ENCODE measurements at places on chromosomes 12 and 14. TPM values are rescaled to one million over a fixed set of nuclear protein-coding genes. Genes with fewer than 3 reads are reported as not detected.

The KRT7 gene
- 2.1 TPM for total RNA-seq

The PSMC6 gene
- 105 TPM for total RNA-seq

DNA sequence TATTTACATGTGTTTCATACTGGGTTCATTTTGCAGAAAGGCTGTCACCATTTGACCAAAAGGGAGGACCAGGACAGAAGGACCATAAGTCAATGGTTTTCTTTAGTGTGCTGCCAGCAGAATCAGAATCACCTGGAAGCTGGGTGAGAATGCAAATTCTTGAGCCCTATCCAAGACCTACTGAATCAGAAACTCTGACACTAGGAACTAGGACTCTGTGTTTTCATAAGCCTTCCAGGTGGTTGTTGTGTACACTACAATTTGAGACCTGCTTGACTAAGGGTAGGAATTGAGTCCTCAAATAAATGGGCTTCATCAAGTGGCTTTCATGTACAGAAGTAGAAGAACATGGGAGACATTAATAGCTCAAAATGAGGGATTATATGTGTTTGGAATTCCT is 32.2 kb downstream of the PDE6H start:
- peaks cover 20% of the 10 kb centered on the region for H3K27me3 ChIP-seq
- H3K4me1 ChIP-seq = no peaks in the 10 kb centered on the region
- no peak overlapping the region for H3K4me3 ChIP-seq

- no peaks in the 10 kb centered on the region for H3K36me3 ChIP-seq
- no peaks in the 10 kb centered on the region for H3K4me1 ChIP-seq
- H3K27ac ChIP-seq = no peak overlapping the region
- no peaks in the 10 kb centered on the region for H3K27me3 ChIP-seq
Measured at GRCh38 chr12:100234166-100234565, 32.7 kb downstream of the DEPDC4 start.

- DNase-seq = no peak
- H3K4me3 ChIP-seq = no peak overlapping the region
- no peak overlapping the region for H3K27ac ChIP-seq
Measured at GRCh38 chr14:60668431-60669112, 19.3 kb upstream of the SIX1 start.

- no peak for DNase-seq
- no peak overlapping the region for H3K4me3 ChIP-seq
- peaks cover 31% of the 10 kb centered on the region for H3K27me3 ChIP-seq
- no peak overlapping the region for H3K27ac ChIP-seq
- H3K4me1 ChIP-seq = peaks cover 16% of the 10 kb centered on the region
Measured at GRCh38 chr12:53737093-53737808, 10.0 kb upstream of the CALCOCO1 start.

DNA sequence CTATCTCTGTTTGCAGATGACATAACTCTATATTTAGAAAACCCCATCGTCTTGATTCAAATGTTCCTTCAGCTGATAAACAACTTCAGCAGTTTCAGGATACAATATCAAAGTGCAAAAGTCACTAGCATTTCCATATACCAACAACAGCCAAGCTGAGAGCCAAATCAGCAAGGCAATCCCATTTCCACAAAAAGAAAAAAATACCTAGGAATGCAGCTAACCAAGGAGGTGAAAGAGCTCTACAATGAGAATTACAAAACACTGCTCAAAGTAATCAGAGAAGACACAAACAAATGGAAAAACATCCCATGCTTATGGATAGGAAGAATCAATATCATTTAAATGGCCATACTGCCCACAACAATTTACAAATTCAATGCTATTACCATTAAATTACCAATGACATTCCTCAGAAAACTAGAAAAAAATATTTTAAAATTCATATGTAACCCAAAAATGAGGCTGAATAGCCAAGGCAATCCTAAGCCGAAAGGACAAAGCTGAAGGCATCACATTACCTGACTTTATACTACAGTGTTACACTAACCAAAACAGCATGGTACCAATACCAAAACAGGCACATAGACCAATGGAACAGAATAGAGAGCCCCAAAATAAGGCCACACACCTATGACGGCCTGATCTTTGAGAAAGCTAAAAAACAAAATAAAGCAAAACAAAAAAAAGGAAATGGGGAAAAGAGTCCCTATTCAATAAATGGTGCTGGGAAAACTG is 901.7 kb downstream of the LRFN5 start:
- no peak for DNase-seq
- H3K4me3 ChIP-seq = no peak overlapping the region
- H3K4me1 ChIP-seq = no peaks in the 10 kb centered on the region
- H3K27me3 ChIP-seq = no peaks in the 10 kb centered on the region
- H3K36me3 ChIP-seq = no peaks in the 10 kb centered on the region

DNA sequence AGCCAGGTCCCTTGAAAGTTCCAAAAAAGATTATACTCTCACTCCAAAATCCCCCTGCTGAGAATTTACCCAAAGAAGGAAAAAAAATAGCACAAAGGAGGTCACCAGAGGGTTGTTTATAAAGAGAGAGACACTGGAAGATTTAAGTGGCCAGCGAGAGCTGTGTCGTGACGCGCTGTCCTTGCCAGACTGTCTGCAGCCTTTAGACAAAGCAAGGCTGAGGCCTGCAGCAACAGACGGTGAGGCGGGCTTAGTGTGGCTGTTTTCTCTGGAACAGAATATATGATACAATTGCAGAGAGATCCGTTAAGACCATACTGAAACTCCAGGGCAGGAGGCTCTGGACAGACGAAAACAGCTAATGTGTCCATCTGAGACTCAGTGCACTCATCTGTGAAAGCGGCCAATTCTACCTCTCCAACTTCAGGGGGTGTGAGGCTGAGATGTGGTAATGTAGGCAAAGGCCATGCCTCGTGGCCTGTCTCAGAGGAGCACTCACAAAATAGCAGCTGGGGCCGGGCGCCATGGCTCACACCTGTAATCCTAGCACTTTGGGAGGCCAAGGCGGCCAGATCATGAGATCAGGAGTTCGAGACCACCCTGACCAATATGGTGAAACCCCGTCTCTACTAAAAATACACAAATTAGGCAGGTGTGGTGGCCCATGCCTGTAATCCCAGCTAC is 36.2 kb downstream of the ANAPC7 start:
- no peaks in the 10 kb centered on the region for H3K27me3 ChIP-seq
- no peak overlapping the region for H3K4me3 ChIP-seq
- no peak for DNase-seq
- no peak overlapping the region for H3K27ac ChIP-seq
- H3K4me1 ChIP-seq = no peaks in the 10 kb centered on the region

DNA sequence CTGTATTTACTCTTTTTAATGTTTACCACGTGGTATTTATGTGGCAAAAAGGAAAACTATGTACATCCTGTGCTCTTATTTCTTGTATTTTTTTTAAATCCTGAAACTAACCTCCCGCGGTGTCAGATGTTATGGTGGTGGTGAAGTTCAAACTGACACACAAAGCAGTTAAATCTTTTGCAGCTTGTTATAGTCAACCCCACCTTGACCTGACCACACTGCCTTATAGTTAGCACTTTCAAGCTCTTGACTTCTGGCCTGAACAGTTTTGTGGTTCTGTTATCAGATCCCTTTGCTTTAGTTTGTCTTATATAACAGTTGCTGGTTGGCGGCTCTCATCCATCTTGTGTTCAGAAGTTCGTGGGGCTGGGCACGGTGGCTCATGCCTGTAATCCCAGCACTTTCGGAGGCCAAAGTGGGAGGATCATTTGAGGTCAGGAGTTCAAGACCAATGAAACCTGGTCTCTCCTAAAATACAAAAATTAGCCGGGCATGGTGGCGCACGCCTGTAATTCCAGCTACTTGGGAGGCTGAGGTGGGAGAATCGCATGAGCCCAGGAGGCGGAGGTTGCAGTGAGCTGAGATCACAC is 2.1 kb downstream of the UNG start:
- peaks cover 43% of the 10 kb centered on the region for H3K36me3 ChIP-seq
- no peak for DNase-seq
- H3K27me3 ChIP-seq = no peaks in the 10 kb centered on the region
- H3K4me1 ChIP-seq = peaks cover 22% of the 10 kb centered on the region
- H3K4me3 ChIP-seq = peak overlapping the region; percentile 82

GRCh38 chr12:98456576-98457573 is 58.5 kb upstream of the TMPO start:
- H3K4me1 ChIP-seq = peaks cover 10% of the 10 kb centered on the region
- DNase-seq = peak; percentile 54
- no peak overlapping the region for H3K27ac ChIP-seq
- H3K36me3 ChIP-seq = no peaks in the 10 kb centered on the region

- no peak for DNase-seq
- H3K4me1 ChIP-seq = no peaks in the 10 kb centered on the region
- H3K36me3 ChIP-seq = no peaks in the 10 kb centered on the region
- H3K27me3 ChIP-seq = peaks cover 1% of the 10 kb centered on the region
Measured at GRCh38 chr12:99057670-99058069, 412.6 kb downstream of the APAF1 start.
